ENCODE measurements at places on chromosomes 2 and 18.

DNA sequence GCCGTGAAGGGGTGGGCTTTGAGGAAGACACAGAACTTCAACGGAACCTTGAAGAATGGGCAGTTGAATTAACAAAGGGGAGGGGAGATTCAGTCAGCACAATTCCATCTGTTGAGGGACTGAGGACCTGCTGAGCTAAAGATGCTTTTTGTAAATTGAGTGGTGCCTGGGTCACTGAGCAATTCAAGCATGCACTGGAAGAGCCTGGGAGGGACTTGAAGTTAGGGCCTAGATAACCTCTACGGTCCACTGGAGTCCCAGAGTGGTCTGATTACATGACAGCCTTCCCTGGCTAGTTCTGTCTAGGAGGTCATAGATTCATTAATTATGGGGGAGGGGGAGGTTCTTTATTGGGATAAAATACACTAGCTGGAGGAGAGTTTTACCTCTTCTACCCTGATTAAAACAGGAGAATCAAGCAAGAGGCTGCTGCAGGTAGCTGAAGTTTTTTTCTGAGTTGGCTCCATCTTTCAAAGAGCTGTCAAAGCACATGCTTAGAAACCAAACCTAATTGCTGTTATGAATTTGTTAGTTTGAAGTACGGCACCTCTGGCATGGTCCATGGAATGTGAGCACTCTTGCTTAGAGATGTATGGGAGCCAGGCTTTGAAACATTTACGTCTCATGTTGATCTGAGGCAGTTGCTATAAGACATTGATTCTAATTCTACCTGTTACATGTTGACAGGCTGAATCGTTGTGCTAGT, 290.2 kb downstream of the PRKCE start:
- DNase-seq, result no peak

DNA sequence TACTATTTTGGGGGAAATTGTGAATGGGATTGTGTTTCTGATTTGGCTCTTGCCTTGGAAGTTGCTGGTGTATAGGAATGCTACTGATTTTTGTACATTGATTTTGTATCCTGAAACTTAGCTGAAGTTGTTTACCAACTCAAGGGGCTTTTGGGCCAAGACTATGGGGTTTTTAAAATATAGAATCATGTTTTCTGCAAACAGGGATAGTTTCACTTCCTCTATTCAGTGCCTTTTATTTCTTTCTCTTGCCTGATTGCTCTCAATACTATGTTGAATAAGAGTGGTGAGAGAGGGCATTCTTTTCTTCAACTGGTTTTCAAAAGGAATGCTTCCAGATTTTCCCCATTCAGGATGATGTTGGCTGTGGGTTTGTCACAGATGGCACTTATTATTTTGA, 1383.8 kb upstream of the ACVR2A start:
- DNase-seq, result no peak

- DNase-seq, result no peak
These were observed 161.8 kb upstream of the KLF7 start for GRCh38 chr2:207327513-207327912.

GRCh38 chr2:37612382-37612781, 59.1 kb downstream of the CDC42EP3 start:
- DNase-seq, result no peak

DNA sequence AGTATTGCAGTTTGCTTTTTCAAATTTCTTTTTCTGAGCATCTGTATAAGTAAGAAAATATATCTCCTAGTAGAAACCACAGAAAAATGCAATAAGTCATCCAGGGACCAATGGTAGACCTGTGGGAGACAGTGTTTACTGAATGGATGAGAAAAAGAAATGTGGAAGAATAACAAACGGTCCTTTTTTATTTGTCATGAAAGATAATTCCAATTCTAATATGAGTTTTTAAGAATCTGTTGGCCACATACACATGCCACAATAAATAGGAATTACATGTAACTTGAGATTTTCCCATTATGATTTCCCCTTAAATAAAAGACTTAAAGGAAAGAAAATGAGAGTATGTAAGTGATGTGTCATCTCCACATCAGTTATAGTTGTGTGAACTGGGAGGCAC, 107.7 kb upstream of the RAB27B start:
- no peak for DNase-seq

DNA sequence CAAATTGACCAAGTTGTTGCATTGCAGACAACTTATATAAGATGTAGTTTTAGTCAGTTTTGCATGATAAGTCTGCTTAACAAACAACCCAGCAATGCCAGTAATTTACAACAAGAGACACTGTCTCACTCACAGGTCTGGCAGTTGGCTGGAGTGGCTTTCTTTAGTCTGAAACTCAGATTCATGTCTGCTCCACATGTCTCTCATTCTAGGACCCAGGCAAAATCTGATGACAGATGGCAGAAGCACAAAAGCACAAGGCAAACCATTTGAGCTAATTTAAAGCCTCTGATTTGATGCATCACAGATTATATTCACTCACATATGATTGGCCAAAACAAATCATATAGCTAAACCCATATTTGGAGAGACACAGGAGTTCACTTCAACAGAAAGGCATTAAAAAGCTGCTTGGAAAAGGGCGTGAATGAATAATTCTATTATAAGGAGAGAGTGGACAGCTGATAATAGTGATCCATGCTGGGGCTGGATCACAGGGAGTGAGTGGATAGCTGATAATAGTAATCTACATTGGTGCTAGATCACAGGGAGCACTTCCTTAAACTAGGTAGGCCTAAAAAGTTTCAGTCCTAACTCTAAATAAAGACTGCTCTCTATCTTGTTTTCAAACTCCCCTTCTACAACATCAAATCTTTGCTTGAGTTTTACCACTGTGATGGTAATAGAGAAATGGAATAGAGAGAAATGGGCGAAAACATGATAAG, 593.2 kb upstream of the ZNF804A start:
- no peak for DNase-seq

DNA sequence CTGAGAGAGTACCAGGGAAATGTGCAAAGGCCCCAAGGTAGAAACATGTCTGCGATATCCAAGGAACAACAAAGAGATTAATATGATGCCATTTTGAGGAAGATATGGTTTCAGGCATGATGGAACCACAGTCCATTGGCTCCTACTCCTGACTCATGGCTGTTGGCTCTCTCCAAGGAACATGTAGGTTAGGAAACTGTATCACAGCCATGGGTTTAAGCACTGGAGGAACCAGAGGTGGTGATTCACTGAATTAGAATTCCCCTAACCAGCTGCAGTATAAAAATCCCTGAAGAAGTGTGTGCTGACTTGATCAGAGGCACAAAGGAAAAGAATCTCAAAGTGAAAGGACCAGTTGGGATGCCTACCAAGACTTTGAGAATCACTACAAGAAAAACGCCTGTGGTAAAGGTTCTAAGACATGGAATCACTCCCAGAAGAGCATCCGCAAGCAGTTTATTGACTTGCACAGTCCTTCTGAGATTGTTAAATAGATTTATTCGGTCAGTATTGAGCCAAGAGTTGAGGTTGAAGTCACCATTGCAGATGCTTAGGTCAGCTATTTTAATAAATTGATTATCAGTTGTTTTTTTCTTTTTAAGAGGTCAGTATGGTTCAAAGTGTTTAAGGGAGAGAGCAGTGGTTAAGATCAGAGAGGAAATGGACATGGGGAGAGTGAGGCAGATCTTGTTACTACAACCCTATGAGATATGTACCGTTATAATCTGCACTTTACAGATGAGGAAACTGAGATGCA, 110.7 kb upstream of the OTX1 start:
- DNase-seq, result no peak

- DNase-seq, result no peak
These were observed 80.8 kb downstream of the DYSF start for GRCh38 chr2:71534201-71534600.
